Trophoblast cell (in vitro differentiated cells and primary cell): ENCODE measurements at places on chromosomes 5 and 9.

DNA sequence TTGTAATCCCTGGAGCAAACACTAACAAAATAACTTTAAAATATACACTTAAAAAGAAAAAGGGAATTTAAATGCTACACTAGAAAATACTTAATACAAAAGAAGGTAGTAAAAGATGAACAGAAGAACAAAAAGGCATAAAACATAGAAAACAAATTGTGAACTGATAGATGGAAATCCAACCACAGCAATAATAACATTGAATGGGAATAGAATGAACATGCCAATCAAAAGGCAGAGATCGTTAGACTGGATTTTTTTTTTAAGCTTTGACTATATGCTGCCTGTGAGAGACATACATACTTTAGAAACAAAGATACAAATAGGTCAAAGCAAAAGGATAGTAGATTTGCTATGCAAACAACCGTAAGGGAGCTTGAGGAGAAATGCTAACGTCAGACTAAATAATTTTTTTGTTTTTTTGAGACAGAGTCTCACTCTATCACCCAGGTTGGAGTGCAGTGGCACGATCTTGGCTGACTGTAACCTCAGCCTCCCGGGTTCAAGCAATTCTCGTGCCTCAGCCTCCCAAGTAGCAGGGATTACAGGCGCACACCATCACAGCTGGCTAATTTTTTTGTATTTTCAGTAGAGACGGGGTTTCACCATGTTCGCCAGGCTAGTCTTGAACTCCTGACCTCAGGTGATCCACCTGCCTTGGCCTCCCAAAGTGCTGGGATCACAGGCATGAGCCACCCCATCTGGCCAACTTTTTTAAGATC is 6.5 kb downstream of the ABO start:
- no peak for DNase-seq

DNA sequence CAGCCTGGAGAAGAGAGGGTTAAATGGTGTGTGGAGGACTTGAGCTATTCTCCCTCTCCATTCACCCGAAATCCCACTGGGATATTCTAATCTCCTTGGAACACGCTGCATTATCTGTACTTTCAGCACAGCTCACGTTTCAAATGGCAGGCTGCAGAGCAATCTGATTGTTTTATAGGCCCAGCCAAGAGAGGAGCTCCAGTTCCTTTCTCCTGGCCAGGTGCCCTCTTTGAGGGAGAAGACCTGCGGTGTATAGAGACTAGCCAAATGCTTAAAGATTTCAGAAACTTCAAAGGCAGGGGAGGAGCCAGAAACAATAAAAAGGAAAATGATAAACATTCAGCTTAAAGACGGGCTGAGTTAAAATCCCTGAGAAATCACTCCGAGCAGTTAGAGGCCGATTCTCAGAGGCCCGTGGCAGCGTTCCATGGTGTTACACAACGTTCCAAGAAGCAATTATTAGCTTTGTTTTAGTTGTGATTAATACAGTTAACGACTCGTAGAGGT is 564.0 kb upstream of the KLF4 start:
- no peak for DNase-seq

- DNase-seq: peak; percentile 25
Observed at GRCh38 chr5:147310059-147310704, 75.4 kb downstream of the STK32A start.

GRCh38 chr9:136311051-136312008 is 7.4 kb upstream of the CCDC187 start:
- DNase-seq: no peak

GRCh38 chr9:120729791-120730241 is 15.5 kb upstream of the MEGF9 start:
- DNase-seq: no peak

DNA sequence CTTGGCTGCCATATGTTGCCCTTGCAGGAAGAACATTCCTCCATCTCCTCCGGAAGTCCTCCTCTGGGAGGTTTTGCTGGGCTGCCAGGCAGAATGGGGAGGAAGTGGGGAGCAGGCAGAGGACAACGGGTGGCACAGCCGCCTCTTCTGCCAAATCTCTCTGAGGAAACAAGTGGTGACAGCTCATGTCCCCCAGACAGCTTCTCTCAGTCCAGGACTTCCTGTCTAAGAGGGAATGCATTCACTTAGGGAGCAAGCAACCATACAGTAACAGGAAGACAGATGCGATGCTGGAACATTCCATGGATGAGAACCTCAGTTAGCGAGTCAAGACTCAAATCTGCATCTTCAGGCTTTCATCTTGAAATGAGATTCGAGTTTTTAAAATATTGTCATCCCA is 701.0 kb downstream of the SEMA5A start:
- DNase-seq: no peak

- DNase-seq: no peak
Observed at GRCh38 chr9:135990468-135991429, 29.6 kb upstream of the UBAC1 start.

DNA sequence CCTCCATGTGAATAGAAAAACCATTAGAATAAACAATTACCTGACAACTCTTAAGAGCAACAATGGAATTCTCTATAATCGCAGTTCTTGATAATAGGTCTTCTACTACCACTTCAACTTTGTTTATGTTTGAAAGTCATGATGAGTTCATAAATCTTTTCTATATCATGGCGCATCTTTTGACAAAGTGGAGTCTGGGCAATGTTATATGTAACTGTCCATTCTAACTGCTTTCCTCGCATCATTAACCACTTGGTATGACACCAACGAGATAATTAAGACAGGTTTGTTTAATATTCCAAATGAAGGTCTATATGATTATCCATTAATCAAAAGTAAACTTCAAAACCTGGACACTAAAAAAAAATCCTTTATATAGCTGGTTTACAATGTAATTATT is 272.0 kb downstream of the DENND1A start:
- no peak for DNase-seq

DNA sequence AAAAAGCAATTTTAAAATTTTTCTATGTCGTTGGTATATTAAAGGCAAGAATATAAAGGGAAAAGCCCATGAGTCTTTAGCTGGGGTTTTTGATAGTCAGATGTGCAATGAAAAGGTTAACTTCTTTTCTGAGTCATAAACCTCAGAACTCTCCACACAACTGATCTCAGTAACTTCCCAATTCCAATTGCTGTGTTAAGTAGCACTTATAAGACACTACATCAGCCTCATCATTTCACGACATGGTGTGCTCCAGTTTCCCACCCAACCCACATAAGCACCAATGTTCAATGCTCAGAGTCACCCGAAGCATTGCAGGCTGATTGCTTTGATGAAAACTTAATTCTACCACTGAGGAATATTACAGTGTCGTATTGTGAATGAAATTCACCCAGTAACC is 155.8 kb downstream of the TSSK1B start:
- DNase-seq: no peak

- DNase-seq: no peak
Observed at GRCh38 chr5:144002876-144003275, 167.6 kb downstream of the YIPF5 start.

- DNase-seq: no peak
Observed at GRCh38 chr5:116577064-116577788, 2.6 kb upstream of the SEMA6A start.

DNA sequence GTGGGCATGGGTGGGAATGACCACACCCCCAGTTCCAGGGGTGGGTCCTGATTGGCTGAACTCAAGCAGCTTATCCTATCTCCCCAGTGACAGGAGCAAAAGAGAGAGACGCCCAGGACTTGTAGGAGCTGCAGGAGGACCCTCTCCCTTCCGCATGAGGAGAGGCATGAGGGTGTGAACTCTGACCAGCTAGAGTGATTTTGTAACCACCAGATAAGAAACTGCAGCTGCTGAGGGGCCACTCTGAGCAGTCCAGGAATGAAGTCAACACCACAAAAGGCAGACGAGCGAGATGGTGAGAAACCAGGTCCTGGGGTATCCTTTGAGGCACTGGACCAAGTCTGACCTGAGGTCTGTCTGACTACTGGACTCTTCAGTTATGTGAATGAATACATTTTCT is 521.9 kb downstream of the BNC2 start:
- peak; percentile 11 for DNase-seq

DNA sequence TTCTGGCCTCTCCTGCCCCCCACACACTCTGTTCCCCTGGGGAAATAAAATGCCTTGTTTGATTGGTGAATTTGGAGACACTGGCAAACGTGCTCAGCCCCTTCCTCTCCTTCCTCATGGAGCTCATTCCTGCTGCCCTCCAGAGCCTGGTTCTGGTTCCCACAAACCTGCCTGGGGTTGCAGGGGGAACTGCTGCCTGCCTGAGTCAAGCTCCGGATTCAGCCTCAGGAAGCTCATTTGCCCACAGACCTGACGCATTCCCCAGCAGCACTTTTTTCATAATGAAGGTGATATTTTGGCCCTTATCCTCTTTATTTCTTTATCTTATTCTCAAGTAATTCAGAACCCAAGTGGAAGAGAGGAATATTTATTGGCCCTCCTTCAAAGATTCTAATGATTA is 140.5 kb downstream of the TTLL11 start:
- no peak for DNase-seq

GRCh38 chr5:32326216-32326772 is 13.6 kb upstream of the MTMR12 start:
- DNase-seq: no peak

- DNase-seq: peak; percentile 84
Observed at GRCh38 chr9:129174724-129175514, 3.1 kb downstream of the IER5L start.

DNA sequence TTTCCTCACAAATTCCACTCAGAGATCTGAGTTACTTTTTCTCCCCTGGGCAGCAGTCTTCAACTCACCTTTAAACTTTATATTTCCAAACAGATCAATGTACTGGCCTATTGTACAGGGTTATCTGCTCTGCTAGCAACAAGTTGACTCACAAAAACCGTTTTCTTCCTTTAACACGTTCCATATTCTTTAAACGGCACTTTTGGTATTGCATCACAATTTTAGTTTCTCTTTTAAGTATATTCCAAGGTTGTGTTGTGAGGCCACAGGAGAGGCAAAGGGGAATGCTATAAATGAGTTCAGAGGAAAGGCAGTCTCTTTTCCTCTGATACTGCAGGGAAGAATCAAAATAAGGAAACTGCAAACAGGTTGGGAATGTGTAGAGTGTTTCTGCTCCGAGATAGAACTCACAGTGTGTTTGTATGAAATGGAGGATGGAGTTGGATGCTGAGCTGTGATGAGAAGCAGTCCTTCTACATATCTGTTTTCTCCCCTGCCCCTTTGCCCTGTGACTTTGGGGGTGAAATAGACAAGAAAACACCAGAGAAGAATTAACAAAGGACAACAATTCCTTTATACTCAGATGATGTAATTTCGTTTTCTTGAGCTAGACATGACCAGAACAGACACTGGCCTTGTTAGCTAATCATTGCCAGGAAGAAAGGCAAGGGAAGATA is 9.9 kb upstream of the ALDOB start:
- no peak for DNase-seq

DNA sequence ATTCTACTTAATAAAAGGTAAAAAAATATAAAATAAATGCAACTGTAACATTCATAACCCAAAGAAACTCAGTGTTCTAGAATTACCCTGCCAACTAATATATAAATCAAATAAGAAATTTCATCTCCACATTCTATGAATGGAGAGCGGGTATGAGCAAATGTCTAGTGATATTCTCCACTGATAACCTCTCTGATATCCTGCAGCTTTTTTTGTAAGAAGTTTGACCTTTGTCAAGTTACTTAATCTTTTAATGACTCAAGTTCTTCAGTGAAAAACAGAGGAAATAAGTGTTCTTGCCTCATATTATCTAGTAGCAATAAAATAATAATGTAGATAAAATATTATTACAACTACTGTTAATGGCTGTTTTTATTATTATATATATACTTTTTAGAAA is 1275.6 kb upstream of the CDH9 start:
- DNase-seq: peak; percentile 29

- no peak for DNase-seq
Observed at GRCh38 chr5:17132444-17133083, 84.9 kb upstream of the BASP1 start.

GRCh38 chr9:85216601-85217000 is 525.2 kb downstream of the AGTPBP1 start:
- no peak for DNase-seq

GRCh38 chr9:38727497-38728001 is 7.6 kb upstream of the FAM240B start:
- peak; percentile 34 for DNase-seq

- no peak for DNase-seq
Observed at GRCh38 chr5:139150367-139150999, 47.7 kb downstream of the SIL1 start.

DNA sequence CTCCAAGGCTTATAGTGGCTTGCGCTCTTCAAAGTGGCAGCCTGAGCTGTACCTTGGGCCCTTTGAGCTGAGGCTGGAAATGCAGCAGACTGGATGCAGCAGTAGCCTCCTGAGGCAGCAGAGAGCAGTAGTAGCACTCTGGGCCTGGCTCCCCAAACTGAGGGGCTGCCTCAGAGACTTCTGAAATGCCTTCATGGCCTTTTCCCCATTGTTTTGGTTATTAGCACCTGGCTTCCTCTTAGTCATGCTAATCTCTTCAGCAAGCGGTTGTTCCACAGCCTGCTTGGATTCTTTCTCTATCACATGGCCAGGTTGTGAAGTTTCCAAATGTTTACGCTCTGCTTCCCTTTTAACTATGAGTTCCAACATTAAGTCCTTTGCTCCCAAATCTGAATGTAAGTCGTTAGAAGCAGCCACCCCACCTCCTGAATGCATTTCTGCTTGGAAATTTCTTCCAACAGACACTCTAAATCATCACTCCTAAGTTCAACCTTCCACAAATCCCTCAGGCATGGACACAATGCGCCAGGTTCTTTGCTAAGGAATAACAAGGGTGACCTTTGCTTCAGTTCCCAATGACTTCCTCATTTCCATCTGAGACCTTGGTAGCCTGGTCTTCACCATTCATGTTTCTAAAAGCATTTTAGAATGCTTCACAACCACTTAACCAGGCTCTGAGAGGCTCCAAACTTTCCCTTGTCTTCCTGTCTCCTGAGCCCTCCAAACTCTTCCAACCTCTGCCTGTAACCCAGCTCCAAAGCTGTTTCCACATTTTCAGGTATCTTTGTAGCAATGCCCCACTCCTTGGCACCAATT is 145.8 kb downstream of the ZDHHC21 start:
- no peak for DNase-seq

DNA sequence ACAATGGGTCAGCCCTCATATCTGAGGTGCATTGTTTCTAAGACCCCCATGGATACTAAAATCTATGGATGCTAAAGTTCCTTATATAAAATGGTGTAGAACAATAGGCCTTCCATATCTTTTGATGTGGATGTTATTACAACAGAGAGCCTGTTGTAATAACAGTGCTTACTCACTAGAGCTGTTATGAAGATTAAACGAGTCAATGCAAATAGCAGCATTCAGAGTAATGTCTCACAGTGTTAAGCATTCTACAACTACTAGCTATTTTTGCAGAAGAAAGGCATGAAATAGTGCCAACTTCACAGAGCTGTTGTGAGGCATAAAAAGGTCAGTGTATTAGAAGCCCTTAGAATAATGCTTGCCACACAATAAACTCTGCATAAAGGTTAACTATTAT is 13.0 kb downstream of the CHSY3 start:
- no peak for DNase-seq

DNA sequence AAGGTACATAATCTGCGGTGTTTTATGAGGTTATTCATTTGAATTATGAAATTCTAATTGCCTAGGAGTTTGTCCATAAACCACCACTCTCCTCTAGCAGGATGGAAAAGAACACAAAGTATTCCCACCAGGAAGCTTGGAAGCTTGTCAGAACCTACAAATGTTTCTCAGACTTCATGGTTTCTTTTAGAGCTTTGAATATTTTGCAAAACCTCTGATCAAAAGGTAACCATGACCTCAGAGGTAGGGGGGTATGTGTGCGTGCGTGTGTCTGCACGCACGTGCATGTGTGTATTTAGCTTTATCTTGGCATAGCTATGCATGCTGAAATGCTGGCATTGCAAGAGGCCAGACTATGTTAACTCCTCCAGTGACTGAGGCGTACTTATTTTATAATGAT is 847.0 kb downstream of the TLE1 start:
- DNase-seq: peak; percentile 26
